RPMI7951 (cell line): ENCODE measurements at places on chromosomes 1 and 21. TPM values are rescaled to one million over a fixed set of nuclear protein-coding genes. Genes with fewer than 3 reads are reported as not detected.

- no peak for DNase-seq
Measured at GRCh38 chr1:2427976-2428375, 15.6 kb upstream of the PEX10 start.

The DTL gene
- 24.2 and 28.0 TPM in 2 replicates for total RNA-seq

DNA sequence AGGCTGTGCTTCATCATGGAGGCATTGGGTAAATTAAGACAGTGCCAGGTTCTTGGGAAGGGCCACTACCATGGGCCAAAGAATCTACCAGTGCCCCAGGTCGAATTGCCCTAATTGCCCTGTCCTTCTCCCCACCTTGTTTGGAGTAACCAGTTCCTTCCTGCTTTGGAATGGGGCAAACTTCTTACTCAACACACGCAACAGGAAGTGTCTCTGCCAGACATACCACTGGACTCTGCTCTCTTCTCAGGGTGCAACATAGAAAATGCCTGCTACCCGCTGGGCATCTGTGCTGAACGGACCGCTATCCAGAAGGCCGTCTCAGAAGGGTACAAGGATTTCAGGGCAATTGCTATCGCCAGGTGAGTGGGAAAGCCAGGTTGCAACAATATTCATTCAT is 15.8 kb downstream of the CDA start:
- peak; percentile 60 for DNase-seq

DNA sequence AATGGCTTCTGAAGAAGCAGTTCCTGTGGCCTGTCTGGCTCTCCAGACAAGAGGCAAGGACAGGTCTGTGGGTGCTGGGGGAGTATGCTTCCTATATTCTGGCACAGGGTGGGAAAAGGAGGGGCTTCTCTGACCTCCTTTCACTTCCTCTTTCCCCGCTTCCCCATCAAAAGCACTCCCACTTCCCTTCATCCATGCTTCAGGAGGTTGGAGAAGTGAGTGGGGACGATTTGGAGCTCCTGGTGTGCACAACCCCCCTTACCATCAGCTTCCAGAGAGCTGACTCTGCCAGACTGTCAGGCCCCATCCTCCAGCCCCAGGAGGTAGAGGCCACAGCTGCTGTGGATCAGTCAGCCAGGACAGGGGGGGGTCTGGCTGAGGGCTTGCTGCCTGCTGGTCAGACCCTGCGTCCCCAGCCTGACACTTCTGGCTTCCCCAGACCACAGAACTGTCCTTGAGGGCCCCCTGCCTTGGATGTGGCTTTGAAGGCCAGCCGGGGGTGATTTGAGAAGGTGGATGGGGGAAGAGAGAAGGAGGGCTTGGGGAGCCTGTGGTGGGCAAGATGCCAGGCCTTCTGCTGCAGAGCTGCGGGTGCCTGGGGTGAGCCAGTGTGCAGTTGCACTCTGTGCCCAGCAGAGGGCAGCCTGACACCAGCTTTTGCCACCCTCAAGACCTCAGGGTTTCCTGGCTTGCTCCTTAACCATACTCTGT is 21.5 kb upstream of the TMEM222 start:
- peak; percentile 83 for DNase-seq

DNA sequence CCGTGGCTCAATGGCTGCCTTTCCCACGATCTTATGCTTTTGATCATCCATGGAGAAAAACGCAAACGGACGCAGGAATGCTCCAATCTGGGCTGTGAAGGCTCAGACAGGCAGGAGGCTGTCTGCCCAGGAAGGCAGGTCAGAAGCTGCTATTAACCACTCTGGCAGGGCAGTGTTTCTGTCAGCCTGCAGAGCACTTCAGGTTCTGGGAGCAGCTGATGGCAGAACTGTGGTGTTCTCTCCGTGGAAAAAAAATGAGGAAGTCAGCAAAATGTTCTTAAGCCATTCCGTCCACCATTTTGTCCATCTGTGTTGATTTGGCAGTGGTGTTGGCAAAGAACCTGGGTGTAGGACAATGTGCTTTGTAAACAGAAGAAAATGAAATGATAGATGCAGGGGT is 91.7 kb downstream of the SIM2 start:
- no peak for DNase-seq

GRCh38 chr1:81681601-81682266 is 119.0 kb upstream of the ADGRL2 start:
- no peak for DNase-seq

The CEP104 gene
- total RNA-seq = 11.5 and 32.6 TPM in 2 replicates

DNA sequence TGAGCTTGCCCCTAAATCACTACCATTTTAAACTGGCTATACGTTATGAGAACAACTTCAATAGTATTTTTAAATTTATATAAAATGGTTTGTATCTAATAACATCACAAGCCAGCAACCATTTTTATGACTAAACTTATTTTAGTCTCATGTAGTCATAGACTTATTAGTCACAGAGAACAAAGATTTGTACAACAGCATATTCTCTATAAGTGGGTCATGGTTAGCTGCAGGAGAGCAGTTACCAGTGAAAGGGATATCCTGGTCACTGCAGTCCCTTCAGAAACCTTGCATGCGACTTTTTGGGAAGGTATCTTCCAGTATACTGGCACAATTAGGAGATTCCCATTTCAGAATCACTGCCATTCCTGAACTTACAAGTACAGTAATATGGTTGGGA is 90.0 kb downstream of the HFM1 start:
- DNase-seq = no peak

- DNase-seq = peak; percentile 16
Measured at GRCh38 chr1:18890706-18891425, 11.5 kb downstream of the ALDH4A1 start.

GRCh38 chr1:19398309-19398760 is 86.2 kb downstream of the SLC66A1 start:
- peak; percentile 99 for DNase-seq

- peak; percentile 64 for DNase-seq
Measured at GRCh38 chr1:12435639-12436344, 182.2 kb downstream of the DHRS3 start.

DNA sequence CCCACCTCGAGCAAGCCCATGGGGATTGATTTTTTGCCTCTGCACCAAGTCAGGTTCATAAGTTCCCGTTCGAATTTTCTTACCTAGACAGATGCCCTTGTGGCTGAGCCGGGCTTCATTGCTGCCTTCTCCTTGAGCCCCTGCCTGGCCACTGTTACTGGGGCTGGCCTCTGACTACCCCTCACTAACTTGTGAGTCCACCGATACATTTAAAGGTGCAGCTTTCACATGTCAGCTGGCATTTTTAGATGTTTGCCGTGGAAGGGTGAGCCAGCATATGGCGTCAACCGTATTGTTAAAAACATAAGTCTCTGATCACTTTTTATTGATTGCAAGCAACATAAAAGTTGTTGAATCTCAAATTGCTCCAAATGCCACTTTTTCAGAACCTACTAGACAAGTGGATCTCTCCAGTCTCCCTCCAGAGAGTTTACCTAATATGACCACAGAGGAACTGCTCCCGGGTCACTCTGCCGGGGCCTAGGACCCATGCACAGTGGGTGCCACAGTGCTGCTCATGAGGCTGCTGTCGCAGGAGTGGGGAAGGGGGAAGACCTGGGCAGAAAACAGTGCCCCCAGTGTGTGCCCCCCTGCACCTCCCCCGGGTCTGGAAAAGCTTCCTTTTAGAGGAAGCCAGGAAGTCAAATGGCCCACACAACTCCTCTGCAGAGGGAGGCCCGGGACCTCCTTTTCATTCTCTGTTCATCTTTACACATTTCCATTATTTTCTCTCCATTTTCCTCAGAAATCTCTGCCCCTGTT is 18.8 kb downstream of the MX1 start:
- DNase-seq = no peak

The HES5 gene
- not detected in 2 replicates for total RNA-seq

The DENND2C gene
- total RNA-seq = 0.29 and 0.36 TPM in 2 replicates

DNA sequence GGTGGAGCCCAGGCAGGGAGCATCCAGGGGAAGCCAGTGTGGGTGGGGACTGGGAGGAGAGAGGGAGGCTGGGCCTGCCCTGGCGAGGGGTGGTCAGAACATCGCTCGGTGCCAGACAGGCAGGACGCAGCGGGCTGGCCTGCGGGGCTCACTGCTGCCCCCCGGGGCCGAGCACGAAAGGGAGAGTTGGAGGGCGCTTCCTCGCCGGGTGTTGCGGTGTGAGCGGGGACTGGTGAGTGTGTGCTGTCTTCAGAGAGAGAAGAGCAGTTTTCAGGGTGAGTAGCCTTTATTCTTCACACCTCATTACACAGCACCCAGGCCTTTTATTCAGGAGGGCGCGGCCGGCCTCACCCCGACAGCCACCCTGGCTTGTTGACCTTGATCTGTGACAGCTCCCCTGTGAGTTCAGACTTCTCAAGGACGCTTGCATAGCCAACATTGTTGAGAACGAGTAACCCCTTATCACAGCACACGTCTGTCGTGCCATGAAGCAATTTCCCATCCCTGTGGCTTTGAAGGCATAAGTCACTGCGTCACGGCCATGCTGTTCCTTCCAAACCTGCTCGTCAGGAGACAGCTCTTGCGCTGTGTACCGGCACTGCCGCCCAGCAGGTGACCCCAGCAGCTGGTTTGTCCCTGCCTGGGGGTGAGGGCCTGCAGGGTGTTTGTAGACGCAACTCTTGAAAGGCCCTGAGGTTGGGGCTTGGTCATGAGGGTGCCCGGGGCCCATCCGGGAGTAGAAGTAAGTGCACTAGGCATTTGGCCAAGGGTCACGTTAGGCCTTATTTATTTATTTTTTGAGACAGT is 54.6 kb downstream of the PRKCZ start:
- DNase-seq = no peak

DNA sequence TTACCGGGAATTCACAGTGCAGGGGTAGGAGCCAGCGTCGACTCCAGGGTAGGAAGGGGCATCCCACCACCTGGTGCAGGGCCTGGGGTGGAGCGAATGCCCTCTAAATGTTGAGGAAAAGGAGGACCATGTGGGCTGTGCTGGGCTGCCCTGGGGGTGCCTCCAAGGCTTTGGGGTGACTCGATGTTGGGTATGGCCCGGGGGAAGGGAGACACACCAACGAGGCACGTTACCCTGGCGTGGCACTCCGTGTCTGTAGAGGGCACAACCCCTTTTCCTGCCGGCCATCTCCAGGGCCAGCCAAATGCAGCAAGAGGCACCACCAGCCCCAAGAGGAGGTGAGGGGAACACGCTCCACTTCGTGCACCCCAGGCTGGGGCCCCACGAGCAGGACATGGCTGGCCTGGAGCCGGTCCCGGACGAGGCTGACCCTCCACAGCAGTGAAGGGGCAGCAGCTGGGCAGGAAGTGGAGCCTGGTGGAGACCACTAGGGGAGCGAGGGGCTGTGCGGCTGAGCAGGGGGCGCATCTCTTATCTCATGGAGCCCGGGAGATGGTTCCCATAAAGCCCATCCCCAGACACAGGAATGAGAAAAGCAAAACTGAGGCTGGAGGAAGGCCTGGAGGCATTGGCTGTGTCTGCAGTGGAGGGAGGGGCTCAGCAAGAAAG is 11.2 kb downstream of the ACTRT2 start:
- no peak for DNase-seq

GRCh38 chr1:224528900-224529299 is 87.2 kb upstream of the CNIH3 start:
- peak; percentile 91 for DNase-seq

GRCh38 chr1:111649227-111649626 is 29.6 kb downstream of the RAP1A start:
- no peak for DNase-seq

DNA sequence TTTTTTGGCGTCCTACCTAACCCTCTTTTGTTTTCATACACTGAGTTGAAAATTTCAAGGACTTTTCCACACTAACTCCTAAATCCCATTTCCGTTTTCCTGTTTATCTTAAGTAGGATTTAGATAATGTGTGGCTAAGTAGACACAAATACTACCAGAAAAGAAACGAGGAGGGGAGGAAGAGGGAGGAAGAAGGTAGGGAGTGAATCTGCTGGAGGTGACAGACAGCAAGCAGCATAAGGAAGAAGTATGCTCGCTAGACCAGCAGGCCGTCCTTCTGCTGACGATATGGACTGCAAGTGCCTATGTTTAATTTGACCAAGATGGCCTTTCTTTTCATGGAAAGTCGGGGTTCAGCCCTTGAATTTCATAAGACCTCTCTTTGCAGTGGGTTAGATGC is 256.9 kb upstream of the RAB4A start:
- DNase-seq = no peak

DNA sequence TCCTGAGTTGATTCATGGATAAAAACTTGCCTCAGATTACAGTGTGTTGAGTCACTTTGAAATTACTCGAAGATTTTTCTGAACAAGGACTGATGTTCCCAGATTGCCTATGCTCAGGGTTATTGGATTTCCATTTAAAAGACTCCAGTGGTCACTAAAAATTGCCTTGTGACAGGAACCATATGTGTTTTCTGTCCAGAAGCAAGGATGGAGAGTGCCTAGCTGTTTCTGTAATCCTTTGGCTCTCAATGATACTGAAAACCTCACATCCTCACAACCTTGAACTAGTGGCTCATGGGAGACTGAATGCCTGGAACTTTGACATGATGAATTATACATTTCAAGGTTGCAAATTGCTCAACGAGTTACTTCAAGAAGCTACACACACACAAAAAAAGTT is 1271.8 kb downstream of the BRINP3 start:
- DNase-seq = peak; percentile 7

DNA sequence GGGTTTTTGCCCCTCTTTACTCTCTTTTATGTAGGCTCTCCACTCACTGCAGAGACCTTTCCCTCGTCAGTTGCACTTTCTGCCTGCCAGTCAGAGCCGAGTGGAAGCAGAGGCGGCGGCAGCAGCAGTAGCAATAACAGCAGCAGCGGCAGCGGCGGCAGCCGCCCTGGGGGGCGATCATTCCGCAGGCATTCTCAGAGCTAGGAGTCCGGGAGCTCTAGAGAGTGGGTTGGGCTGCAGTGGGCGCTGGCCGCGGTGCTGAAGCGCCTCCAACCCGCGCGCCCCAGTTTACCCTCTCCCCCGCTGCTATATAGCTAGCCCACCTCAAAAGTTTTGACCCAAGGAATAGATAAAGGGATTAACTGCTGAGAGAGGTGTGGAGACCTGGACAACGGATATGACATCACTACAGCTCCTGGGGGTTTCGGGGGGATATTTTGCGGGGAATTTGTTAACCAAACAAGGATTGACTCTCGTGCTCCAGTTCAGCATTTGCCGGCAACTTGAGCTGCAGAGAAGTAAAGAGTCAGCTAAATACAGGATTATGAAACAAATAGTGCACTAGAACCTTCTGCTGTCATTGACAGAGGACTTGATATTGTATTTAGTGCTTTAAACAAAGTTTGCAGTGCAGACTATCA is at the start of gene OLFM3:
Gene OLFM3, minus strand, starts transcription at position 102 of the 641 bp plus-strand sequence.
- peak; percentile 3 for DNase-seq

The IGSF21 gene
- not detected in 2 replicates for total RNA-seq

The ZNF648 gene
- not detected in 2 replicates for total RNA-seq
